Heart right ventricle (tissue), 16 donors: ENCODE measurements at places on chromosomes 5 and 9.

GRCh38 chr5:75054134-75054930 lies 2.0 kb upstream of the GCNT4 start:
- H3K4me3 ChIP-seq = peak overlapping the region; percentile 75
- H3K27ac ChIP-seq = peak overlapping the region; percentile 89
- H3K4me1 ChIP-seq = peaks cover 21% of the 10 kb centered on the region
- no peaks in the 10 kb centered on the region for H3K27me3 ChIP-seq

GRCh38 chr5:134825212-134825611 lies 20.6 kb upstream of the C5orf24 start:
- DNase-seq = no peak
- H3K4me1 ChIP-seq = no peaks in the 10 kb centered on the region
- no peak overlapping the region for H3K27ac ChIP-seq
- no peak overlapping the region for H3K4me3 ChIP-seq
- no peaks in the 10 kb centered on the region for H3K27me3 ChIP-seq

GRCh38 chr9:111405701-111406100 lies 75.7 kb upstream of the OR2K2 start:
- H3K27ac ChIP-seq = no peak overlapping the region
- no peaks in the 10 kb centered on the region for H3K27me3 ChIP-seq
- H3K4me1 ChIP-seq = no peaks in the 10 kb centered on the region
- H3K36me3 ChIP-seq = peaks cover 80% of the 10 kb centered on the region

- H3K4me3 ChIP-seq = no peak overlapping the region
- H3K27ac ChIP-seq = no peak overlapping the region
- peaks cover 23% of the 10 kb centered on the region for H3K36me3 ChIP-seq
- H3K27me3 ChIP-seq = no peaks in the 10 kb centered on the region
Observed at GRCh38 chr9:6852243-6852963, 94.6 kb downstream of the KDM4C start.

GRCh38 chr9:135213566-135213965 lies 126.1 kb downstream of the OLFM1 start:
- H3K27me3 ChIP-seq = no peaks in the 10 kb centered on the region
- no peak overlapping the region for H3K27ac ChIP-seq
- DNase-seq = peak; percentile 3
- H3K4me1 ChIP-seq = peaks cover 3% of the 10 kb centered on the region
- no peak overlapping the region for H3K4me3 ChIP-seq

DNA sequence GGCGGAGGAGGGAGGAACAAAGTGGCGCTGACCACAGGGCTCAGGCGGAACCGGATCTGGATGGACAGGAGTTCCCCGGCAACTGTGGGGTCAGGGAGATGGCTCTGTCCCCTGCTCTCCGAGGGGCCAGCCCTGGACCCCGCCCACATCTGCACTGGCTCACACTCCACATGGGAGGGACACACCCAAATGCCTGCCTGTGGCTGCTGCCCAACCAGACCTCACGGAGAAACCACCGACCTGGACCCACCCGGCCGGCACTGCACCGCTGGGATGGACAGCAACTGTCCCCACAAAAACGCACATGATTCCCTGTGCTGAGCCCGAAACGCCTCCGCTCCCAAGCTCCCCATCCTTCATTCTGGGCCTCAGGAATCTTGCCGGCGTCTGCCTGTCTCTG lies 4.8 kb downstream of the CCDC187 start:
- peaks cover 12% of the 10 kb centered on the region for H3K27me3 ChIP-seq
- H3K4me1 ChIP-seq = no peaks in the 10 kb centered on the region
- H3K27ac ChIP-seq = no peak overlapping the region
- H3K36me3 ChIP-seq = no peaks in the 10 kb centered on the region
- no peak overlapping the region for H3K4me3 ChIP-seq

DNA sequence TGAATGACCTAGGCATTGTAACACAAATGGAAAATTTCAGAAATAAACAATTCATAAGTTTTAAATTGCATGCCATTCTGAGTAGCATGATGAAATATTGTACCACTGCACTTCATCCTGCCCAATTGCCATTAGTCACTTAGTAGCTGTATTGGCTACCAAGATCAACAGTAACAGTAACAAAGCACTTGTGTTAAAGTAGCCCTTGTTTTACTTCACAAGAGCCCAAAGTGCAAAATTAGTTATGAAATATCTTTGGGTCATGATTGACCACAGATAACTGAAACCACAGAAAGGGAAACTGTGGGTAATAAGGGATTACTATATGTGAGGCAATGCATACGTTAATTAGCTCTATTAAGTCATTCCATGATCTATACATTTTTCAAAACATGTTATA lies 33.3 kb upstream of the RORB start:
- H3K27ac ChIP-seq = no peak overlapping the region
- DNase-seq = no peak
- H3K4me3 ChIP-seq = no peak overlapping the region
- H3K27me3 ChIP-seq = no peaks in the 10 kb centered on the region
- no peaks in the 10 kb centered on the region for H3K4me1 ChIP-seq

GRCh38 chr5:93572608-93573353 lies 8.2 kb downstream of the NR2F1-AS1 start:
- H3K27me3 ChIP-seq = peaks cover 22% of the 10 kb centered on the region
- no peaks in the 10 kb centered on the region for H3K36me3 ChIP-seq
- H3K4me3 ChIP-seq = no peak overlapping the region
- no peak for DNase-seq

GRCh38 chr5:133611357-133612248 lies 738 bp downstream of the FSTL4 start:
- H3K27me3 ChIP-seq = peaks cover 86% of the 10 kb centered on the region
- H3K4me3 ChIP-seq = peak overlapping the region; percentile 41
- no peaks in the 10 kb centered on the region for H3K36me3 ChIP-seq
- no peak overlapping the region for H3K27ac ChIP-seq
- DNase-seq = no peak
- peaks cover 17% of the 10 kb centered on the region for H3K4me1 ChIP-seq
